ENCODE measurements at places on chromosomes 7 and 10.

DNA sequence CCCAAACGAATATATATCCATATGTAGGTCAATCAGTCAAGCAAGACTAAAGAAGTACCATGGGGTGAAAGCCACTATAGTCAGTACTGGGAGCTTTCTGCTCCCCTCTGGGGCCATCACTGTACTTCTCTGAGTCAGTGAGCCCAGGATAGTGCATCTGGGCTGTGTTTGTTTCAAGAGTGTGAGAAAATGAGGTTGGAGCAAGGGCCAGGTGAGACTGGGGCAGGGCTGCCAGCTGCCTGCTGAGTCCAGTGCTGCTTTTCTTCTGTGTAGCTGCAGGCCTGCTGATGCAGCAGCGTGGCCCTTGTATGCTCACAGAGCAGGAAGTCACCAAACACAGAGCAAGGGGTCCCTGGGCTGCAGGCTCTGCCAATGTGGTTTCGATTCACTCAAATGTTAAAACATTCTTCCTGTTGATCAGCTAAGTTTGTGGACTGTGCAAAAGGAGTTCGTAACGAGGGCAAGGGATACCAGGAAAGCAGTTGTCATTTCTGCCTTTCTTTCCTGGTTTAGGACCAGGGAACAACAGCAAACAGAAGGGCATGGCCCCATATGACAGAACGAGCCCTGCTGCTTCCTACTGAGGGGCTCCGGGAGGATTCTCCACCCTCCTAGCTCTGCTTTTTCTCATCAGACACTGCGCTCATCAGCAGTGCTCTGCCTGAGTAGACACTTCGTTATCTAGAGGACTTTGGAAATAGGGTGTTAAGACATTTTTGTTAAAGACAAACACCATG lies 65.4 kb upstream of the TNS3 start:
- no peak for DNase-seq

- DNase-seq, result peak; percentile 66
Measured at GRCh38 chr7:35849158-35849831, 48.4 kb downstream of the SEPTIN7 start.

DNA sequence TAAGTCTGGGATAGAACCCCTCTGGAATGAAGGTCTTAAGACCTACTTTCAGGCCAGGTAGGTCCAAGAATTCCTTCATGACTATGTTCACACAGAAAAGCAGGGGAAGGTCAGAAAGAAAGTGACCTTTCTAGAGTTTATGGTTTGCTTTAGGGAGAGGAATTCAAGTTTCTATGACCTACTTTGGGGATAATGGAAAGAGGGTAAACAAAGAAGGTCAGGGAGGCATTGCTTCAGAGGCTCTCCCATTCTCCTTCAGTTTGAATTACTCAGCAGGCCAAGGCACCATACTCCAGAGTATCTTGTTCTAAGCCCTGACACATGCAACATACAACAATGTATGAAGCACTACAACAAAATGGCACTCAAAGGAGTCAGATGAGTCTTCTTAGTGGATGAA lies 11.5 kb upstream of the MACC1 start:
- no peak for DNase-seq

- DNase-seq, result no peak
Measured at GRCh38 chr10:7345717-7346116, 65.1 kb downstream of the SFMBT2 start.

DNA sequence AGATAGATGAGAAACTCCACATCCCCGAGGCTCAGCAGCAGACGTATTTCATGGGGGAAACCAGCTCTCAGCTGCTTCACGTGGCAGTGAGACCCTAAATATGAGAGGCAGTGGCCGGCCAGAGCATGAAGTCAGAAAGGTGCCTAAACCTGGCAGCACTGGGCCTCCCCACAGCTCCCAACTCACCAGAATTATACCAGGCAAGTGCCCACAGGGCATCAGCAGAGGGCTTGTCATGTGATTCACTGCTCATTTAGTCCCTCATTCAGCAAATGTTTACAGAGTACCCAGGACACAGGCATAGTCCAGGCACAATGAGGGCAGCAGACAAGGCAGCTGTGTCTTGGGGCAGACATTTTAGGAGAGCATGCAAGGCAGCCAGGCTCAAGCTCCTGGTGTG lies 212.6 kb downstream of the PTPRN2 start:
- DNase-seq, result no peak

- DNase-seq, result no peak
Measured at GRCh38 chr7:120180221-120180620, 92.8 kb upstream of the KCND2 start.

GRCh38 chr7:136998495-136998894 lies 130.0 kb downstream of the CHRM2 start:
- peak; percentile 20 for DNase-seq

DNA sequence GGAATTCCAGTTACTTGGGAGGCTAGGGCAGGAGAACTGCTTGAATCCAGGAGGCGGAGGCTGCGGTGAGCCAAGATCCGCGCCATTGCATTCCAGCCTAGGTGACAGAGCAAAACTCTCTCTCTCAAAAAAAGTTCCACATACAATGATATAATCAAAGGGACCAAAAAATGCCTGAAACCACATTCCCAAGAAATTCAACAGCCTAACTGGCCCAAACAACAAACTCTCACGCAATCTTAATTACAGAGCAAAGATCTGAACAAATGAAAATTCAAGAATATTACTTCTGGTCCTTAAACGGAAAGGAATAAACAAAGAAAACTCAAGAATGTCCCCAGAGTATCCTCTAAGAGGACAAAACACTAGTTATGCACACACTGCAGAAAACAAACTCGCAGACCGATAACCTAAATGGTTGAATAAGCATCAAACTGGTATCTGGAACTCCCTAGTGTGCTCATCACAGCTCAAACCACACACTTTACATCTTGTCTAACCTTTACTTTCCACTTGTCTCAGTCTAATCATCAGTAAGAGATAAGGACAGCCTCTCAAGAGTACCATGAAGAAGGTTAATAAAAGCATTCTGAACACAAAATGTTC lies 3.7 kb downstream of the OGA start:
- no peak for DNase-seq
